ENCODE measurements at places on chromosomes 2 and 18.
A peak's percentile ranks its signal among the peaks of the same experiment; 100 is the strongest.

DNA sequence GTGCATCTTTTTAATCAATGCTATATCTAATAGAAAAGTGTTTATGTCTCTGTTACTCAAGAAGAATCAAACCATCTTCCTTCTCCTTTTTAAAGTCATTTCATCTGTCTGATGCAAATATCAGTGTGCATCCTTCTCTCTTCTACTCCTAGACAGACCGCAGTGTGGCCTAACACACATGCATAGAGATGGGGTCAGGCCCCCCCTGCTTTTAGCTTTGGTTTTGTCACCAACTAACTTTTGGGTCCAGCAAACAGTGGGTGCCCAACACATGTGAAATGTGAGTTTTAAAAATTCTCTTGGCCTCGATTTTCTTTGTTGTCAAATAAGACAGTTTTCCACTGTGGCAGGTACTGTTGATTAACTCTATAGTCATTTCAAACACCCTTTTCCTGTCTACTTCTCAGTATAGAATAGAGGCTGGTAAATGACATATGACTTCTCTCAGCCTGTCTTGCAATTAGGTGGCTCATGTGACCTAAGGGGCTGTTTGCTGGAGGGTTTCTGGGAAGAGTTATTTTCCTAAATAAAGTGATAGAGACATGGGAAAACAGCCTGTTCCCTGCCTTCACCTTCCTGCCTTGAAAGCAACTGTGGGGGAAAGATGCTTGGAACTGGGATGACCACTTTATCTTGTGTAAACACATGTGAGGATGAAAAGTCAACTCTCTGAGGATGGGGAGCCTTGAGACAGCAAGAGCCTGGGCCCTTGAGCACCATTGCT, 65.7 kb upstream of the DARS1 start:
- no peak for DNase-seq

DNA sequence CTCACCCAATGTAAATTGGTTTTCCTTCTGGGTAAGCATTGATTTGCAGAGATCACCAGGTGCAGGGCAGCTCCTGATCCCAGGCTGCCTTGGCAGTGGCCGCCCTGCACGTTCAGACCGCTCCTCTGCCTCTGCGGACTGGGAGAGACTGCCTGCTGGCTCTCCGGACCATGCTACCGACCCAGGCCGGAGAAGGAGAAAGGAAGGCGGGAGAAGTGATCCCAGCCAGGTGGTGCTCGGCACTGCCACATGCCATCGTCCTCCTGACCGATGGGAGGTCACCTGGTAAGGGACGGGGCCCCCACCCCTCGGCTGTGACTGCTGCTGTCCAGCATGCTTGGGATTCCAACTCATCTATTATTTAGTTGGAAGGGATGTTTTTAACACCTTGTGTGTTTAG, 108.1 kb upstream of the POU3F3 start:
- no peak for DNase-seq

GRCh38 chr2:149218497-149218896, 111.9 kb upstream of the LYPD6 start:
- DNase-seq: no peak

- peak; percentile 95 for DNase-seq
These were observed 408.9 kb downstream of the RIT2 start for GRCh38 chr18:42706618-42707017.

GRCh38 chr18:46096651-46097300, 1.3 kb downstream of the ATP5F1A start:
- DNase-seq: no peak

GRCh38 chr2:70552501-70553333, 909 bp downstream of the TGFA start:
- no peak for DNase-seq

DNA sequence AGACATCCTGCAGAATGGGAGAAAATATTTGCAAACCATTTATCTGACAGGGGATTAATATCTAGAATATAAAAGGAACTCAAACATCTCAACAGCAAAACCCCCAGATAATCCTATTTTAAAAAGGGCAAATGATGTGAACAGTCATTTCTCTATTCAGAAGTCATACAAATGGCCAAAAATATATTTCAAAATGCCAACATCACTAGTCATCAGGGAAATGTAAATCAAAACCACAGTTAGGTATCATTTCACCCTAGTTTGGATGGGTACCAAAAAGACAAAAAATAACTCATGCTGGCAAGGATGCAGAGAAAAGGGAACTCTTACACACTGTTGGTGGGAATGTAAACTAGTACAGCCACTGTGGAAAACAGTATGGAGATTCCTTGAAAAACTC, 70.0 kb downstream of the TBR1 start:
- DNase-seq: no peak

- no peak for DNase-seq
These were observed 5.8 kb upstream of the ONECUT2 start for GRCh38 chr18:57429167-57430078.

DNA sequence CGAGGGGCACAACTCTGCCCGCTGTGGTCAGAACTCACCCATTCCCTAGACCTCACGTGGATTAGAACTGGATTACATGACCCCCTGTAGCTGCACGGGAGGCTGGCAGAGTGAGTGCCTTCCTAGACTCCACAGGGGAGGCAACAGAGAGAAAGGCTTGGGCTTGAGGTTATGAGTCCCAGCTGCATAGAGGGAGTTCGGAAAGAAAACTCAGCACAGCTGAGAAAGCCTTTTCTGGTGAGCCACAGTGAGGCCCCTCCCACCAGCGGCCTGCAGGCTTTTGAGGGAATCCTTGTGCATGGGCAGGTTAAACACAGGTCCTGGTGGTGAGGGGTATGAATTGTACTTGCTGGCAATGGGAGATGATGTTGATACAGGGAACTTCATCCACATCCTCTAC, 217.3 kb downstream of the FHOD3 start:
- DNase-seq: no peak

GRCh38 chr18:12863687-12864216, 20.3 kb downstream of the PTPN2 start:
- DNase-seq: no peak

GRCh38 chr2:43376523-43377198, 150.3 kb upstream of the ZFP36L2 start:
- no peak for DNase-seq

GRCh38 chr18:3345452-3345851, 83.5 kb downstream of the MYL12B start:
- no peak for DNase-seq

- DNase-seq: no peak
These were observed 274.9 kb upstream of the FANCL start for GRCh38 chr2:58515827-58516573.

DNA sequence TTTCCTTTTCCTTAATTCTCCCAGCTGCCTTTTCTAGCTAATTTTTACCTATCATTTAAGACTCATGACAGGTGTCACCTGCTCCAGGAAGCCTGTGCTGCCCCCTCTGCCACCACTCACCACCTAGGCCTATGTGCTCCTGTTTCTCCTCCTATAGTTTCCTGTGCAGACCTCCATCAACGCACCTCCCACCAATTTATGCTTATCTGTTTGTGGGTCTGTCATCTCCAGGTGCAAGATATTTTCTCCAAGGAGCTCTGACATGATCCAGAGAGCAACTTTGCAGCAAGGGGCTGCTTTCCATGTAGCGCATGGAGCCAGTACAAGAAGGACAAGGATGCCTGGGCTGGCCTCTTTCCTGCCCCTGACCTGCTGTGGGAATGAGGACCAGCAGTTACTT, 42.7 kb downstream of the SLC4A5 start:
- no peak for DNase-seq

- DNase-seq: no peak
These were observed 7.3 kb upstream of the TPO start for GRCh38 chr2:1405967-1406366.

- no peak for DNase-seq
These were observed 163.0 kb downstream of the FIGN start for GRCh38 chr2:163572850-163573249.

- DNase-seq: peak; percentile 24
These were observed 142.2 kb downstream of the B3GNT2 start for GRCh38 chr2:62338111-62338510.

DNA sequence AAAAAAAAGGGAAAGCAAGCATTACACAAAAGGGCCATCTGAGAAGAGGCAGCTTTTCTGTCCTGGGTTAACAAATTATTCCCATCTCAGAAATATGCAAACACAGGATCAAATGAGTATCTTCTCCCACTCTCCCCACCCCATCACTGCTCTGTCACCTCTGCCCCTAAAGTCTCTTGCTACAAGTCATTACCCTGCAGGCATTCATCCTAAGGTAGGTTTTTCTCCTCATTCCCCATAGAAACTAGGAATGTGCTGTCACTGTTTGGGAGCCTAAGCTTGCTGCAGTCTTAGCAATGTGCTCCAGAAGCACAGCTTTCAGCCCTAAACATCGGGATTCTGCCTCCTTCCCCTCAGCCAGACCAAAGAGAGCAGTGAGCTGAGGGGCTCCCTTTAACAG, 3.6 kb downstream of the LRRTM1 start:
- no peak for DNase-seq

DNA sequence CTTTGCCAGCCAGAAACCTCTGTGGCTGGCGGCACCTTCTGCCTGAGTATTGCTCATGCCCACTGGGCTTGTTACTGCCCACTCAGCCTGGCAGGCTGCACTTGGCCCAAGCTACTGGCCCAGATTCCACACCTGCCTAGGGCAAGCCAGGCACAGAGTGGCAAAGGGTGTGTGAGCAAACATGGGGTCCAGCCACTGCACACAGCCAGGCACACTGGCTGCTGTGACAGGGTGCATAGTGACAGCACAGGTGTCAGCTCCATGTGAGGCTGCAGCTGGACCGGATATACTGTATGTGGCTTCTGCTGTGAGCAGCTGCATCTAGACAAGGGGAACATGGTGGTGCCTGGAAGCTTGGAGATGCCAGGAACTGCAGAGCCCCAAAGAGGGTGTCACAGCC, 113.9 kb downstream of the COPS8 start:
- no peak for DNase-seq

- no peak for DNase-seq
These were observed 26.0 kb upstream of the C1QL2 start for GRCh38 chr2:119184512-119184911.
